HCT116 (cell line): ENCODE measurements at places on chromosomes 2 and 18.

- DNase-seq, result no peak
Observed at GRCh38 chr2:217935901-217936684, 66.7 kb downstream of the TNS1 start.

GRCh38 chr18:13407484-13407883 is 188.9 kb downstream of the LDLRAD4 start:
- no peak for DNase-seq

DNA sequence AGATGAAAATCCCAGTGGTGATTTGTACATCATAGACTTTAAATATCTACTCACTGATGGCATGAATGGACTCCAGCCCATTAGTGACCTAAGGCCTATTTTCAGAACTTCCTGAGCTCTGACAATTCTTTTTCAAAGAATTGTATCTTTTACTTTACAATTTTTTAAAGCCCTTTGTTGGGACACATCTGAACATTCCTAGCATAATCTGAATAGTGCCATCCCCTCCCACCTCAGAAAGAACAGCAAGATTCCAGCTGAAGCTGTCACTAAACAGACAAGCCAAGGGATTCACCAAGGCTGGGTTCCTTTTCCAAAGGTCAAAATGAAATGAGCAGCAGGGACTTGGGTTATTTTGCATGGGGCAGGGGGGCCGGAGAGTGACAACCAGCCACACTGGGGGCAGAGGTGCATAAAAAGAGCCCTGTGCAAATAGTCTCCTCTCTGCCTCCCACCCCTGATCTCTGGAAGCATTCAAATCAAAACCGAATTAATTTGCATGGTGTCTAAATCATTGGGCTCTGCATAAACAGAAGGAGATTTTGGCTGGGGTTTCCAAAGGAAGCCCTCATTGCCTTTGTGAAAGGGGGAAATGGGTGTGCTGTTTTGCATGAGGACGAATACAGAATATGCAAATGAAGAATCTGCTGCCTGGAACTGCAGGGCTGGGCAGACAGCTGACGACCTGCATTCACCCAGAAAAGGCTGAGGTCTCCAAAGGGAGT is 17.2 kb downstream of the EPHA4 start:
- no peak for DNase-seq

- DNase-seq, result no peak
Observed at GRCh38 chr2:197158591-197159550, 151.7 kb downstream of the ANKRD44 start.

- DNase-seq, result no peak
Observed at GRCh38 chr2:150882751-150883612, 378.7 kb downstream of the RBM43 start.

DNA sequence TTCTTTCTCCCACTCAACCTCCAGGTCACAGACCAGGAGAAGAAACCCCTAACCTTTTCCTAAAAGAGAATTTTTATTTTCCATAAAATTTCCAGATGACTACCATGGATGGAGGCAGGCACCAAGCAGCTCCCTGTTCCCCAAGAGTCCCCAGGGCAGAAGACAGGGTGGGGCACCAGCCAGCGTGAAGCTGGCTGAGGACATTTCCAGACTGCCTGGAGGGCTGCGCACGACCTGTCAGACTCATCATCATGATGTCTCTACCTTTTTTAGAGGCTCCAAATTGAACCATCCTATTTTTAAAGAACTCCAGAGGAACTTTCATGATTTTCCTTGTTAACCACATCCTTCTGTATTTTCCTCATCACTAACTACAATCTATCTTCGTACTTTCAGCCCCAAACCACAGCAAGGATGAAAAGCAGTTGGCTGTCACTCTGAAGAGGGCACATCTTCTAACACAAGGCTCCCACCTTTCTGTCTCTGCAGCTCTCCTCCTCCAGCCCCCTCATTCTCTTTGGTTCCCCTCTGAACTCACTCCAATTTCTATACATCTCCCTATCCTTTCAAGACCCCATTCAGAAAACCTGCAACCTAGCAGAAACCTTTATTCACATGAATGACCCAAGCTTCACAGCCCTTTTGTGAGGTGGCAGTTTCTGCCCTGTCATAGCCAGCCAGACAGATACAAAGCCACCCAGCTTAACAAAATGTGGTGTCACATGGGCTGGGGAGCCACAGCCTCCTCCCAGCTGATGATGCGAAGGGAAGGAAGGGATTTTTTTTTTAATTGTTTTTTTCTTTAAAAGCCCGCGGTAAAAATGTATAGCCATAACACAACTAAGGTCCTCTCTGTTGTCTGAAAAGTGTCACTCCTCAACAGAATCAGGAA is 11.1 kb downstream of the AMMECR1L start:
- no peak for DNase-seq
